Fibroblast of mammary gland (primary cell): ENCODE measurements at places on chromosomes 13 and 19.

GRCh38 chr19:16778796-16779411, 50.3 kb upstream of the SIN3B start:
- DNase-seq: peak; percentile 70

DNA sequence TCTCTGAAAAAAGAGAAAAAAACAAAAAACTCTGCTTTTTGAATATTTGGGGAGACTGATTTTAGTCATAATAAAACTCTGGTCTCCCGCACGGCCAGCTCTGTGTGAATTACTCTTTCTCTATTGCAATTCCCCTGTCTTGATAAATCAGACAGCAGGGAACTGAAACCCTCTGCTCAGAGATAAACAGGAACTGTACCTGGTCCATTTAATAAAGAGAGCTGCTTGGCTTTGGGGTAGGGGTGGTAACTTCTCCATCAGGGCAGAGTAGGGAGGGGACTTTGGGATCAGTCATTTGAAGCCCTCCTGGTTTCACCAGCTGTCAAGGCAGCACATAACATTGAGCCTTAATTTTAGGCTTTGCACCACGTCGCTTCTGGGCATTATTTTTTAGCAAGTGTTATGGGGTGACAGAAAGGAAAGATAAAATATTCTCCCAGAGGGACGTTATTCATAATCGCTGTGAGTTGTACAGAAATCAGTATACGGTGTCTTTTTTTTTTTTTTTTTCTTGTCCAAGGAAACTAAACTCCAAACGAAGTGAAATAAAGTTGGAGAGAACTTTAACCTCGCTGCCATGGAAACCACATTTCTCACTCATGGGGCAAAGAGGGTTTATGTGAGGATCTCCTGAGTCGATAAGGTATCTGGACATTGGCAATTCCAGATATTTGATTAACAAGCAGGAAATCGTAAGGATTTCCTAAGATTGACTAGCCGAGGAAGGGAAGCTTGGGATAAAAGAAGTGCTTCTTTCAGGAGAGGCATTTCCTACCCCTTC, 99.0 kb upstream of the MRI1 start:
- no peak for DNase-seq

- DNase-seq: no peak
Measured at GRCh38 chr19:9916719-9917118, 19.6 kb downstream of the OLFM2 start.

DNA sequence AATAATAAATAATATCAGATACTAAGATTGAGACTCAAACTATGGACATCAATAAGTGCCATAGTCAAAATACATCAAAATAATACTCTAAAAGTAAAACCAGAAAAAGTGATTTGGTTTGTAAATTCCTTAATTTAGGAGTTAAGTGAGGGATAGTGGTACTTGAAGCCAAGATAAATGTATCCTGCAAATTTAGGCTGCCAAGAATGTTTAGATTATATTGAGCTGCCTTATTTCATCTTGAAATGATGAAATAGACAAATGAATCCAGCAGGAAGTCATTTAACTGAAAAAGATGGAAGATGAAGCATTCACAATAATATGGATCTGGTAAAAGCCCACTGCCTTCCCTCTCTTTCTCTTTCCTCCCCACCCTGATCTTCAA, 112.3 kb downstream of the LRCH1 start:
- DNase-seq: no peak

- DNase-seq: no peak
Measured at GRCh38 chr13:41513600-41513999, 56.2 kb downstream of the RGCC start.

DNA sequence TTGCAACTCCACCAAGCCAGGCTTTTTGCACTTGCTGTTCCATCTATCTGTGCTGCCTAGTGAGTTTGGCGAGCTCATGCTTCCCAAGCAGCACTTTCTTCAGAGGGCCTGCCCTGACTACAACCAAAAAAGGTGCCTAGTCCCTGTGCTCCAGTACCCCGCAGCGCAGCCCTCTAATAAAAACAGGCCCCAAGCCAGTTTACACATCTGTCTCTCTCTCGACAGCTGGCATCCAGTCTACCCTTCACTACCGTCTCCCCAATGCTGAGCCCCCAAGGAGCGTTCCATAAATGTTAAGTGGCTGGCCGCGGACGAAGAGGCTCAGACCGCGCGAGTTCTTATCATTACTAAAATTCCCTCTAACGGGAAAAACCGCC, 512 bp downstream of the MED4 start:
- DNase-seq: no peak

- DNase-seq: peak; percentile 79
Measured at GRCh38 chr19:46115396-46116106, 8.9 kb downstream of the IGFL3 start.
